ENCODE measurements at places on chromosomes 5 and 9.

DNA sequence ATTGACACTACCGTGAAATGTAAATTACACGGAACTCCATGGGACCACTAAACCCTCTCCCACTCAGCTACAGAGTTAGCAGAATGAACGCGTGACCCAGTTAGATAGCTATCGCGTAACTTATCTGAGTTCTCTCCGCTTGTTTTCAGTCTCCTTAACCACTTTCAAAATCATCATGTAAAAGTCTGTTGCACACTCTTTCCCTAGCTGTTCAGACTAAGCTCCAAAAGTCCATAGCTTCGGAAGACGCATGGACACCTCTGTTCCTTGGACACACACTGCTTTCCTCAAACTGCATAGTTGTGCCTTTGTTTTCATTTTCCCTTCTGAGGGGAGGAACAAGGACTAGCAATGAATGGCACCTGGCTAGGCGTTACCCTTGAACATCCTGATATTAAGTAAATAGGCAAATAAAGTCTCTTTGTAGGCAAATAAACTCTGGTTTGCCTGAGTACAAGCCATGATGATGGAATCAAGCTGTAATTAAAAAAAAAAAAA lies 83.3 kb downstream of the DAPK1 start:
- no peak for DNase-seq

- no peak for DNase-seq
Measured at GRCh38 chr5:33011801-33012200, 300.7 kb downstream of the NPR3 start.

GRCh38 chr5:21773456-21773855 lies 1079.7 kb downstream of the CDH12 start:
- DNase-seq, result no peak

- no peak for DNase-seq
Measured at GRCh38 chr5:123093111-123093600, 4.1 kb downstream of the PRDM6 start.

DNA sequence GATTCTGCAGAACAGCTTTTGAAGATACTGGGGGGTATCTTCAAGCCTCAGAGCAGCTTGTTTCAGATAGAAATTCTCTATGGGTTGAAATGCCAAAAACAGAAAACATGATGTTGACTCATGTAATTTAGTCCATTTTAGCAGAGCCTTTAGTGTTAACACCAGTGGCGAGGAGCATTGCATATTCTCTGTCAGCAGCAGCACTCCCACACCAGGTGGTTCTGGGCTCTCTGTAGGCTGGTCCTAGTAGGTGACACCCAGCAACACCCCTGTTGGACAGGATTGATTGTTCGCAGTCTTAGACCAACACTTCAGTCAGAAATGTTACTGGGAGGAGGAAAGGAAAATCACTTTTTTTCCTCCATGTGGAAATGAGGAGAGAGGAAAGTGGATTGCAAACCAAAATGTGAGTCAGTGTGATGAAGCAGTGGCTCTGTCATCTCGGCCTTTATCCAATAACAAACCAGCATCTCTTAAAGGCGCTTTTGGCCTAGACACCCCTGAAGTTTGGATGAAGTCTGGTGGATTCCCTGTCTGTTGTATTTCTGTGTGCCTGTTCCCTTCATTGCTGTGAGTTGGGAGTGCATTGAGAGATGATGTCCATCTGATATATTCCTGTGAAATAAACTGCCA lies 16.8 kb downstream of the SLC46A2 start:
- DNase-seq, result no peak

DNA sequence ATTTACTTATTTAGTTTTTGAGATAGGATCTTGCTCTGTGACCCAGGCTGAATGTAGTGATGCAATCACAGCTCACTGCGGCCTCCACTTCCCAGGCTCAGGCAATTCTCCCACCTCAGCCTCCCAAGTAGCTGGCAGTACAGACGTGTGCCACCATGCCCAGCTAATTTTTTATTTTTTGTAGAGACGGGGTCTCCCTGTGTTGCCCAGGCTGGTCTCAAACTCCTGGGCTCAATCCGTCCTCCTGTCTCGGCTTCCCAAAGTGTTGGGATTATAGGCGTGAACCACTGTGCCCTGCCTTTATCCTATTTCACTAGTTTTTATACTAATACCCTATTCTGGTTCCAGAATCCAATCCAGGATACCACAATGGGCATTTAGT lies 6.8 kb downstream of the RPS14 start:
- no peak for DNase-seq

DNA sequence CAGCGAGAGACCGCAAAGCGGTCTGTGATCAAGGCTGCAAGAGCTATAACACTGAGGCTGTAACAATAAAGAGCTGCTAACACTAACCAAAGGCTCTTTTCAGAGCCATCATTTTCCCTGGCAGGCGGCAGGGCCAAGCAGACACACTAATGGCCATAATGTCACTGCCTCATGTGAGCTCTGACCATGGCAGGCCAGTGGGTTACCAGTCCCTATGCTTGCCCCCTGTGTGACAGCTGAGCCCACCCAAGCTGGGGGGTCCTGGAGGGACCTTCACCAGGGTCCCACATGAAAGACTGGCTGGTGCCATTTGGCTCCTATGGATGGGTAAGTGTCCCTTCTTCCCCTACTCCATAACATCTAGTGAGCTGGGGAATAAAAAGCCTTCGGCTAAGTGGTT lies 29.6 kb upstream of the TESK1 start:
- no peak for DNase-seq

GRCh38 chr5:60209146-60209840 lies 315.8 kb upstream of the PDE4D start:
- no peak for DNase-seq

DNA sequence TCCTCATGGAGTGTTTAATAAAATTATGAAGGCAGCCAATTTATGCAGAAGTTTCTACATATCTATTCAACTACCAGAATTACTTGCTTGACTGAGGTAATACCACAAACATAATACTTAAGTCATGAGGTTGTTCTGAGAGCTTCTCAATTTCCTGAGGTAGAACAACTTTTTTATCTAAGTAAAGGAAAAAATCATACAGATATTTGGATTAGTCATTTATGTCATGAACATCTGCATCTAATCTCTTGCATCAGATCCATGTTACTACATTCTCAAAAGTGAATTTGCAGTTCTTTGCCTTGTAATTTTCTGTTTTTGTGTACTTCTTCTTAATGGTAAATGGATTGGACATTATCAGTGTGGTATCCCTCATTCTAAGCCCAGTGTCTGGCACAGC lies 60.4 kb upstream of the RGMB start:
- no peak for DNase-seq

GRCh38 chr9:37037503-37038301 lies 3.6 kb upstream of the PAX5 start:
- DNase-seq, result no peak

DNA sequence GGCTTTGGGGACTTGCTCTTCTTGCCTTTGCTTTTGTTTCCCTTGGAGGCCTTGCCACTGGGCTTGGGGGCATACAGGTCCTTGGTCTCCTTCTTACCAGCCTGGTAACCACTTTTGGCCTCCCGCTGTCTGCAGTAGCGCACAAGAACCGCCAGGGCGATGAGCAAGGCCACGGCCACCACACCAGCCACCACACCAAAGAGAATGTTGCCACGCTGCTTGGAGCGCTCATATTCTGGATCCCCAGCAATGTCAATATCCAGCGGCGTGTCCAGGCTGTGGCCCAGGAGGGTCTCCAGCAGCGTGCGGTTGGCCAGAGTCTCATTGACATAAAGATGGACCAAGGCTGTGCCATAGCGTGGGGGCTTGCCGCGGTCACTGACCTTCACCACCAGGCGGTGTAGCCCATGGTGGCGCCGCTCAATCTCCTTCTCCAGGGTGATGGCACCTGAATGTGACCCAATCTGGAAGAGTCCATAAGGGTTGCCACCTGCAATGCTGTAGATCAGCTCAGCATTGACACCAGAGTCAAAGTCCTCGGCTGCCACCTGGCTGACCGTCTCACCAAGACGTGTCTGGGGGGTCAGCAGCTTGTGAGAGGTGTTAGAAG lies 14.5 kb downstream of the PCDH1 start:
- no peak for DNase-seq

DNA sequence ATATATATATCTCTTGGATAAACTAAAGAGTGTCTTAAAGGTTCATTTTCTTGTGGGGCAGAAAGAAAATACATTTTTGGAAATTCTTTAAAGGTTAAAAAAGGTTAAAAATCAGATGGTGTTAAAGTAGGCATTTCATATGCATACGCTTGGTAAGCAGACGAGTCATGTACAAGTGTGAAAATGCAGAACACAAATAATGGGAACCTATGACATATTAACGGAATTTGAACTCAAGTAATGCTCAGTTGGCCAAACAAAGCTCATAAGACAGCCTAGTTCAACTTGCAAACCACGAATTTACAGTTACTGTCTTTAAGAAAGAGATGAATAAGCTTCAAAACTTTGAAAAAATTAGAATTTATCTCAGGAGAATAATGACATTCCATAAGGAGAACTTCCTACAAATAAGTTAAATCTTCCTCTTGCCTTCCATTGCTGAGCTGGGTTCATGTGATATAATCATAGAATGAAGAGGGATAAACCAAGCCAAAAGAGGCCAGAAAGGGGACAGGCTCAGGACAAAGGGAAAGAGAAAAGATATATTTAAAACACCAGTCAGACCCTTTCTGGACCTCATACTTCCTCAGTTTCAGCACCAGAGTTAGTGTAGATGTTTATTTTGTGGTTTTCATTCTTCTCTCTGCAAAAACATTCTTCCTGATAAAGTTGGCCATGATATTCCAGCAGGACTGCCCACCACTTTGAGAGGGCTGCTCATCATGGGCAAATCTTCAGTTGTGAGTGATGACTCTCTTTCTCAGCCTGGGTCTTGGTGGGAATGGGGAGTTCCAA lies 256.7 kb upstream of the CD180 start:
- no peak for DNase-seq

GRCh38 chr5:14308384-14309154 lies 165.4 kb downstream of the TRIO start:
- DNase-seq, result no peak

DNA sequence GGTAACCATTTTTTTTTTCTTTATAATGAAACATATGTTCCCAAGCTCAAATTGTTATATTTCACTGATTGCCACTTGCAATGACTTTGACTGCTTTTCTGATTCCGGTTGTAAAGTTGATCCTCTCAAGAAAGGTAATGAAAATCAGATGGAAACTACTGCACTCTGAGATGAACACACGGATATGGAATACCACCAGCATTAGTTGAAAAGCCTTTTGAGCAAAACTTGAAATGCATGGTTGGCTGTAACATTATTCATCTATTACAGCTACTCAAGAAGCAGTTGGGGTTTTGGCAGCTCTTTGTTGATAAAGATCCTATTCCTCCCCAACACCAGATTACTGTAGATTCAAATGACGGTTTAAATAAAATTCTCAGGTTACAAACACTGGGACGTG lies 591.6 kb upstream of the DMAC1 start:
- DNase-seq, result no peak

- DNase-seq, result no peak
Measured at GRCh38 chr9:80968611-80969010, 720.7 kb downstream of the TLE1 start.

GRCh38 chr5:57174128-57174889 lies 450 bp downstream of the GPBP1 start:
- DNase-seq, result no peak

GRCh38 chr5:135335031-135335828 lies 63.8 kb downstream of the MACROH2A1 start:
- DNase-seq, result no peak

DNA sequence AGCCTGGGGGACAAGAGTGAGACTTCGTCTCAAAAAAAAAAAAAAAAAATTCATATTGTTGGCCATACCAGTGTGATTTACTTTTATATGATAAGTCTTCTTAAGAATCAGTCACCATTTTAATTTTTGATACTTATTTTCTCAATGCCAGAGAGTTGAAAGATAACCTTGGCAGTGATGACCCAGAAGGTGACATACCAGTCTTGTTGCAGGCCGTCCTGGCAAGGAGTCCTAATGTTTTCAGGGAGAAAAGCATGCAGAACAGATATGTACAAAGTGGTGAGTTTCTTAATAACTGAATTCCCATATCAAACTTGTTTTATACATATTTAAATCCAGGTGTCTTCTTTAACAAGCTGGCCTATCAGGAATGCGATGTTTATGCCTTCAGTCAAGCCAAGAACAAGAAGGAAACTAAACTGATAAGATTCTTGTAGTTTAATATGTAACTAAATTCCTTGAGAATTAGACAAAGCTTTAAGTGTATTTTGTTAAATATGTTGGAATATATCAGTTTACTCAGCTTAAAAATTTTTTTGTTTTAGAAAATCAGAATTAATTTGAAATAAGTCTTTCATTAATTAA lies 81.5 kb downstream of the NIPBL start:
- no peak for DNase-seq

DNA sequence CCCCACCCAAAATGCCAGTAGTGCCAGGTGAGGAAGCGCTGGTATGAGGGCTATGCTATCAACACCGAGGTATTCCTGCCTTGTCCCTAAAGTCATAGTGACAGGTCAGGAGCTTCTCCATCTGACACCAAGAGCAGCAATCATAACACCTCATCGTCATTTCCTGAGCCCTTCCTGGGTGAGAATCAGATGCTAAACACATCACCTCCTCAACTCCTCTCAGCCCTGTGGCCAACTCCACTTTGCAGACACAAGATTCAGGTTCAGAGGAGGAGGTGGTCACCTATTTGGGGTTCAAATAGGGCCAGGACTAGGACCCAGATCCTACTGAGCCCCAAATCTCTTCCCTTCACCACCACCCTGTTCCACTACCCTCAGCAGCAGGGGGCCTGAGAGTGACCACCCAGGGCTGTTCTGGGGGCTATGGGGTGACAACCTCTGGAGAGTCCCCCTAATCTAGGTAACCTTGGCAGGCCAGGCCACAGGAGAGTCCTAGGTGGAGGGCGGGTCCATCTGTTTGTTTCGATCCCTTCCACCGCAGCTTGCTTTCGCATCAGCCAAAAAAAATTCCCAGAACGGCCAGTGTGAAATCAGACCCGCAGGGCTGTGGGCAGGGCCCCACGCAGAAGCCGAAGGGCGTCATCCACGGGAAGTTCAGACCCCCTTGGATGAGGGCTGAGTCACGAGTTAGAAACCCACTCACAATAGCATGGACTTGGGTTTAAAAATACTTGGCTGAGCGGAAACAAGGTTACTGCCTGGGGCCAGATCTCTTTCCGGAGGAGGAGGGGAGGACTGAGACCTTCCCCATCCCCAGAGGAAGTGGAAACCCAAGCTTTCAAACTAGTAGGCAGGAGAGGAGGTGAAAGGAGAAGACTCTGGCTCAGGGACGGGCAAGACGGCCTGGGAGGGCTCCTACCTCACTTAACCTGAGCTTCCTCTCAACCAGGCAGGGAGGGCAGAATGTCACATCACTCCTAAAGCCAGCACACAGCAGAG lies 8.7 kb downstream of the STK10 start:
- DNase-seq, result peak; percentile 91

- DNase-seq, result no peak
Measured at GRCh38 chr9:27467486-27467885, 56.6 kb upstream of the IFNK start.

All from KG1 (cell line).